ENCODE measurements at places on chromosomes 2 and 18.

- no peak for DNase-seq
Measured at GRCh38 chr2:74314107-74314506, 29.1 kb downstream of the SLC4A5 start.

DNA sequence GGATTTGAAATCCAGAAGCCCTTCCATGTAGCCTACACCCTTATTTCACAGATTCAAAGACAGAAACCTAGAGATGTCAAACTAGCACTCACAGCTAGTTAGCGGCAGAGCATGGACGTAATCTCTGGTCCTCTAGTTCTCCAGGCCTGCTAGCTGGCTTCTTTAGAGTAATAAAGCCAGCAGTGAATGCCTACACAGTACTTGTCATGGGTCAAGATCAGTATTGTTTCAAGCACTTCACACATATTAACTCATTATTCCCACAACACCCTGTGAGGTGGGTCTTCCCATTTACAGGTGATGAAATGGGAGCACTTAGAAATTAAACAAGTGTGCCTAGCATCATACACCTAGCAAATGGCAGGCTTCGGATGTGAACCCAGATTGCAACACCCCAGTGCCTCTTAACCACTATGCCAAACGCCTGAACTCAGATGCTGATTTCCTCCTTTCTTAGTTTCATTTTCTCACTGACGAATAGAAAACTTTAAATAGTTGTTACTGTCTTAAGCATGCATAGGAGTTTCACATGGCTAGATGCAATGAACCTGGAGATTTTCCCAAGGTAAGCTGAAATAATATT lies 14.5 kb upstream of the ZBTB14 start:
- no peak for DNase-seq

- DNase-seq, result no peak
Measured at GRCh38 chr2:239829326-239829725, 195.8 kb downstream of the NDUFA10 start.

- DNase-seq, result no peak
Measured at GRCh38 chr18:79940126-79940813, 11.2 kb downstream of the SLC66A2 start.

DNA sequence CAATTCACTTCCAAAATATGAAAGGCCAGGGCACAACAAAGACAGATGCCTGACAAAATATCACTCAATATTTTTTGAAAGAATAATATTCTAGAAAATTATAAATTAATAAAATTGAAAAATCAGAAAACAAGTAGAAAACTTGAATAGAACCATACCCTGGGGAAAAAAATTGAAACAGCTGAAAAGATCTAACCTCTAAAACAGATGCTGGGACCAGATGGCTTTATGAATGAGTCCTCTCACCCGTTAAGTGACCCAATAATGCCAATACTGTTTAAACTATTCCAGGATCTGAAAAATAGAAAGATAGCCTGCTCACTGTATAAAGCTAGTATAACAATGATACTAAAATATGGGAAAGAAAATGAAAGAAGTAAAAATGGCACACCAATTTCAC lies 322.3 kb upstream of the VWC2L start:
- no peak for DNase-seq

- no peak for DNase-seq
Measured at GRCh38 chr2:203551778-203552177, 16.7 kb upstream of the RAPH1 start.

GRCh38 chr18:50509012-50509411 lies 50.9 kb upstream of the MAPK4 start:
- DNase-seq, result no peak

GRCh38 chr18:28792404-28793086 lies 615.6 kb upstream of the CDH2 start:
- DNase-seq, result no peak

- no peak for DNase-seq
Measured at GRCh38 chr2:119476301-119477112, 44.9 kb downstream of the TMEM37 start.

DNA sequence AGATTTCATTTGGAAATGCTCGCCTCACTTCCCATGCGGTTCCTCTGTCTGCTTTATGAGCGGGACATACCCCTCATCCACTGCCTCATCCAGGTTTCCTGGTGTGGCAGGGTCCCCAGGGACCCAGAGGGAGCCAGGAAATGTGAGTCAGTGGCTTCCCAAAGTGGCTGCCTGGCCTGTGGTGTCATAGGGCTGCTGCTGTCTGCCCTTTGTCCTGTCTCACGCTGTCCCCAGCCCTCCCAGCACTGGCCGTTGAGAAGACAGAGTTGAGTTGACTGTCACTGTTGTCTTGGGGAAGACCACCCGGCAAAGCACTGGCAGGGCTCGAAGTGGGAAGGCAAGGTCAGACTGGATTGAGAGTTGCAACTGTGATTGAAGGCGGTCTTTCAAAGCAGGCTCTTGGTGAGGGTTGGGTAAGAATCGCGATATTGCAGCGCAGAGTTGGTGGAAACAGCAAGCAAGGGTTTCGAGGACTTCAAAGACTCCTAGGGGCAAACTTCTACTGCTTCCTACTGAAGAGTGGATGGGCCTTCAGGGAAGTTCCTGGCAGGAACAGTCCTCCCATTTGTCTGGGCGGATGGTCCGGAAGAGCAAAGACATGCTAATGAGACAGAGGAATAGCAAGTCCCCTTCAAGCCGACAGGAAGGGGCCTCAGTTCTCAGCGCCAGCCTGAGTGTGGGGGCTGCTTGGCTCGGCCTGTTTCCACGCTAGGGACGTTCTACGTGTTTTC lies 33.9 kb downstream of the RAB31 start:
- no peak for DNase-seq

- DNase-seq, result no peak
Measured at GRCh38 chr2:85213901-85214512, 80.8 kb downstream of the TCF7L1 start.

GRCh38 chr2:128159437-128159836 lies 68.4 kb downstream of the UGGT1 start:
- no peak for DNase-seq

DNA sequence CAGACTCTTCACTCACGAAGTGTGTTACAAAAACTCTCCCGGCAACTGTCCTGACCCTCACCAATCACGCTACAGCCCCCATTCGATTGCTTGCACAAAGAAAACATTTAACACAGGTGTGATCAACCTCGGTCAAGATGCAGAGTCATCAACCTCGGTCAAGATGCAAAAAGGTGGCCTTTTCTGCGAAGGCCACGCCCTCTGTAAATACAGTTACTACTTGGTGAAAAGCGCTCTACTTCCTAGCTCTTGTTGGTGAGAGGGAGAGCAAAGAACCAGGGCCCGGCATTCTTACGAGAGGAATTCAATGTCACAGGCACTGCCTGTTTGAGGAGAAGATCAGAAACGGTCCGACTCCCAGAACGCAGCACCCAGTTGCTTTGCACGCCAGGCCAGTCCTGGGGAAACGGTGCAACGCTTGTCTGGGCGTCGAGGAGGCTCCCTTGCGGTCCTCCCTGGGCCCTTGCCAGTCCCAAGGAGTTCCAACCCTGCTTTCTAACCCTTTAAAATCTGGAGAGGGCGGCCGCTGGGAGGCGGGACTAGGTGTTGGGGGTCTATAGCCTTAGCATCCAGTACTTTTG lies 1.9 kb downstream of the PIEZO2 start:
- no peak for DNase-seq

DNA sequence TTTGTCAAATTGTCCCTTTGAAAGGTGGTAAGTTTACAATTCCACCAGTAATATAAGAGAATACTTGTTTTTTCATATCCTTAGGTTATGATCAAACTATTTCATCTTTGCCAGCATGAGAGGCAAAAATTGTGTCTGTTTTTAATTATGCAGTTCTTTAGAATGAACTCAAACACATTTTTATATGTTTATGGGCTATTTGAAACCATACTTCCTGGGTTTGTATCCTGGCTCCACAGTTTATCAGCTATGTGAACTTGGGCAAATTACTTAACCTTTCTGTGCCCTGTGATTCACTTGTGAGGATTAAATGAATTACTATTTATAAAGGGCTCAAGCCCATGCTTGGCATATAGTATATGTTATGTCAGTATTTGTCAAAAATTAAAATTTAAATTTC lies 109.4 kb downstream of the TANC1 start:
- no peak for DNase-seq

DNA sequence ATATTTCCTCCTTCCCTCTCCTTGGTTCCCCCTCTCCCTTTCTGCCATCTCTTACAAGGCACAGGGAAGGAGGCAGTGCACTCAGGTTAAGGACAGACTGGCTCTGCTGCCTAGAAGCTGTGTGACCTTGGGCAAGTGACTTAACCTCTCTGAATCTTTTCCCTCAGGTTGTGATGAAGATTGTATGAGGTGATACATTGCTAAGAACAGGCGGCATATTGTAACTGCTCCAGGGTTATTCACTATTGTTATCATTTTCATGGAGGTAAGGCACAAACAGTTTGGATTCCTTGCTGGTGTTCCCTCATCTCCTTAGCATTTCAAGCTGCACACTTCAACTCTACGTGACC lies 126.6 kb upstream of the CXCR4 start:
- DNase-seq, result no peak

DNA sequence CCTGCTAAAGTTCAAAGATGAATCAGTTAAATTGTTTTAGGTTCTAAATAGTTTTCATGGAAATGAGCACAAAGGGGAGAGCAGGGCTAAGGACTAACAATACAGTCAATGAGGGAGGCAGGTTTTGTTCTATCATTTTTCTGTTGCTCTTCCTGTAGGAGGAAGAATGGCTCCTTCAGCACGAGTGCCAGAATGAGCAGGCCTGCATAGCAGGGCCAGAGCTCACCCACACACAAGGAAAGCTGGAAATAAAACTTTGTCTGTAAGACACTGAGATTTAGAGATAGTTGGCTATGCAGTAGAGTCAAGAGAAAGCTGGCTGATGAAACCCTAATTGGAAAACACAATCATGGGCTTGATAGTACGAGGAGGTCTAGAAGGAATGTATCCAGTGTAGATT lies 313.3 kb downstream of the MBD2 start:
- DNase-seq, result no peak

DNA sequence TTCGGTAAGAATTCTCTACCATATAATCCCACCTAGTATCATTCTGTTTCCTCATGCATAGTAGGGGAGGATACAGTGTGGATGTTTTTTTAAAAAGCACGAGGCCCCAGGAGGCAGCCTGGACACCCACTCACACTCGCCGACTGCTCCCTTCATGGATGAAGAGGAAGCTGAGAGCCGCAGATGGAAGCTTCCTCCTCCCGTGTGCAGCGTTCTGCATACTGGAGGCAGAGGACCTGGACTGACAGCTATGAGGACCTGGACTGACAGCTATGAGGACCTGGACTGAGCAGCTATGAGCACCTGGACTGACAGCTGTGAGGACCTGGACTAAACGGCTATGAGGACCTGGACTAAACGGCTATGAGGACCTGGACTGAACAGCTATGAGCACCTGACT lies 234.4 kb downstream of the NDUFA10 start:
- DNase-seq, result no peak

DNA sequence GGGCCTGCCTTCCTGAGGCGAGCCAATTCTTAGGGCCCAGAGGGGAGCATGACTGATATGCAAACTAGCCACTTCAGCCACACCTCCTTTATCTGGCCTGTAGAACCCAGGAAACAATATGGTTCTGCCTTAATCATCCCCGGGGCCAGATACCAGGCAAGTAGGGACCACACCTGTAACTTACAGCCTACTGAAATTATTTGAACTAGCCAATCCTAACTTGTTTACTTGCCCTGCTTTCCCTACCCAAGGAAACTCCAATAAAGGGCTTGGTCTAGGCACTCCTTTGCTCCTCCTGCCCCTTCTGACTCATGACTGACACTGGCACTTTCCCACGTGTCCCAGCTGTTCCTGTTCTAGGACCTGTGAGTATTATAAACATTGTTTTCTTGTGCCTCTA lies 57.6 kb downstream of the MYOM1 start:
- no peak for DNase-seq

- DNase-seq, result no peak
Measured at GRCh38 chr18:61743775-61744531, 148.9 kb downstream of the RNF152 start.

- no peak for DNase-seq
Measured at GRCh38 chr18:57649556-57650500, 28.2 kb upstream of the NARS1 start.

DNA sequence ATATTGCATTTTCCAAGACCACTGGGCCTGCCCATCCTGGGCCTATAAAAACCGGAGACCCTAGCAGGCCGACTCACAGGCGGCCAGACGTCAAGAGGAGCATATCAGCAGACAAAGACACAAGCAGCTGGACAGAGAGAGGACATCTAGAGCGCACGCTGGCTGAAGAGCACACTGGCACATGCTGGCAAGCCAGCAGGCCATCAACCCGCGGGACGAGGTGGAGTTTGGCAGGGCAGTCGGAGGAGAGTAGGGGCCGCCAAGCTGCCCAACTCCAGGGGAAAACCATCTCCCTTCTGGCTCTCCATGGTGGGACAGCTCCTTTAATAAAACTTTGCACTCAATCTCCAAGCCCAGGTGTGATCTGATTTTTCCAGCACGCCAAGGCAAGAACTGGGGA lies 36.6 kb upstream of the RAB27B start:
- DNase-seq, result no peak

DNA sequence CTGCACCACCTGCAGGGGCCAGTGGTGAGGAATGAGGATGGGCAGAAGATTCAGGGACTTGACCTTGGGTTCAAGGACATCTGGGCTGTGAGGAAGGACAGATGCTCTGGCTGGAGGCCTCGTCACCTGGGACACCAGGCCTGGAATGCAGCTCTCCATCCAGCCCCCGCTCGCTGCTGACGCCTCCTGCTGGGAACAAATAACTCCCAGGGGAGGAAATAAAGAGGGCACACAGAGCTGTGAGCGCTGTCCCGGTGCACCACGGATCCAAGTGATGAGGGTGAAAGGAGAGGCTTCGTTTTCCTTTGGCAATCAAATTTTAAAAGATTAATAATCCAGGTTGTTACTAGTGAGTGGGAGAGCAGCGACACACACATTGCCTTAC lies 368.0 kb upstream of the MYT1L start:
- DNase-seq, result no peak

- no peak for DNase-seq
Measured at GRCh38 chr18:8868779-8869415, 163.5 kb downstream of the MTCL1 start.

DNA sequence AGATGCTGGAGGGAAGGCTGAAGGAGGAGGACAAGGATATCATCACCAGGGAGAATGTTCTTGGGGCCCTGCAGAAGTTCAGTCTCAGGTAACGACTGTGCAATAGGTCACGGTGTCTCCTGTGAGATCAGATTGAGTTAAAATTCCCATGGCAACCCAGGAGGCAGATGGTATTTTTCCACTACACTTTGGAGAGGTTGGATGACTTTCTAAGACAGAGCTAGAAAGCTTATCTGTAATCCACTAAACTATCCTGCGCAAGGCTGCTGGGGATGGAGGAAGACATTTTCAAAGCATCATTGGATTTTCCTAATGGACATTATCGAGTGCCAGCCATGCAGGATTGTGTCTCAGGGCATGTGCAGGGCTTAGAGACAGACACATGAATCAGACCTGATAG lies 74.6 kb downstream of the ARMC9 start:
- no peak for DNase-seq

GRCh38 chr2:127039387-127040031 lies 67.4 kb downstream of the BIN1 start:
- no peak for DNase-seq

DNA sequence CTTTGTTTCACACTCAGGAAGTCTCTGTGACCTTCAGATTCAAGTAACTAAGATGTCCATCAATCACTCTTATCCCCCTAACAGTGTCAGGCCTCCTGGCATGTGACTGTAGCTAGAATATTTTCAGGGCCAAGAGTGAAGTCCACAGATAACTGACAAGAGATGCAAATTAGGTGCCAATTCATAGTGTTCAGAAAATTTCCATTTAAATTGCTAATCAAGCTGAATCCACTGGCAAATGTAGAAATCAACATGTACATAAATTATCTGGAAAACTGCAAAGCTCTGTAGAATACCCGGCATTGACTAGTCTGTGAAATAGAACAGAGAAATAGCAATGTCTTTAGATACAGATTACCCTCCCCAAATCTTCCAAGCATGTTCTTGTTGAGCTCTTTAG lies 38.6 kb upstream of the ARL4C start:
- DNase-seq, result no peak
